ENCODE measurements at places on chromosomes 6 and 20.

DNA sequence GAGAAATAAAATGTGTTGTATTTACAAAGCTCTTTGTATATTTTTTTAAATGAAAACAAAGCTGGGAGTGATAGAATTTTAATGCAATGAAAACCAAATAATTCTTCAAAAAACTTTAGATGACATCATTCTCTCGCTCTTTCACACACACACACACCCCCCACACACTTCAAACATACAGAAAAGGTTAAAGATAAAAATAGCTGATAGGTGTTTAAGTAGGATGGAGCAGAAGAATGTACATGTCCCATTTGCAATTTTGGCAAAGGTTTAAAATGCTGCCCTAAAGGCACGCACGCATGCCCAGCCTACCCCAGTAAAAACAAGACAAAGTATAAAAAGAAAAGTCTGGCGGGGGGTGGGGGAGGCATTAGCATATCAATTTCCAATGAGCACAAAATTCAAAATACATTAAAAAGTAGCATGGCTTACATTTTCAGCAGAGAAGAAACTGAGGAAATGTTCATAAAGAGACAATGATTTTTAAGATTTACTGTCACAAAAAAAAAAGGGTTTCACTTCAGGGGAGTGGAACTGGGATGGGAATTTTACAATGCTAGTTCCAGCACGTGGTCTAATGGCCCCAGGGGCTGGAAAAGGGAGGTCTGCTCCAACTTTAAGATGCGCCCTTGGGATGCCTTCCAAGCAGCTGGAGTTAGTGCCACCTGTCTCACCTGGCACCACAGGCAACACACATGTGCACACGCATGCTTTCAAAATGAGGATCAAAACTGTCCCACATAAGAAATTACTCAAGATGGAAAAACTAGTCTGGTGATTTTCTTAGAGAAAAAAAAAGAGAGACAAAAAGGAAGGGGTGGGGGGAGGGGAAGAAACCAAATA lies 55.1 kb upstream of the NFATC2 start:
- no peak for DNase-seq

DNA sequence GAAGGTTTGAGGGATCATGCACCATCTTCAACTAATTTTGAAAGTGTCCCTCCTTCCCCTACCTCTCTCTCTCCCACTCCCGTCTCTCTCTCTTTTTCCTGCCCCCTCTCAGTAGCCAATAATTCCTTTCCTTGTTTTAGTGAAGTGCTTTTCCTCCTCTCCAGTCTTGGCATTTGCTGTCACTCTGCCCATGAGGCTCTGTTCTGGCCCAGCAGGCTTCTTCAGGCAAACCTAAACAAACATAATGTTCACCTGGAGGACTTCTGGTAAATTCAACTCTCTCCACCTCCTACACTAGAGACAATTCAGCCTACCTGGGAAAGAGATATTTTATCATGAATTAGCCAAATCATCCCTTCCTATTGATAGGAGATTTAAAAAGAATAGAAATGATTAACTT lies 320.4 kb upstream of the RNF24 start:
- DNase-seq: no peak

DNA sequence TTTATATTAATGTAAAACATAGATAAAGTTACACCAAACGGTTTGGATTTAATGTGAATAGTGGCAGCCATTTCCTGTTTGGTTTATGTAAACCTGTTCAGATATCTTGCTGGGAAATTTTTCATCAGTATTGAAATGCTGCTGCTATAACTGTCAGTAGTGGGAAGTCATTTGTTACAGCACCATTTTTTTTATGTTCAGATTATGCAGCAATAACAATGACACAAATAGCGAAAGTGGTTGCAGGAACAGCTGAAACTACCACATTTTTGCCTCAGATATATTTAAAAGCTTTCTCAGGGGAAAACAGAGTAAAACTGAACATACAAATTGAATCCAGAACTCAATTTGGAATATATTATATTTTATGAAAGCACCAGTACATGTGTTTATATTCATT lies 128.8 kb upstream of the SIM1 start:
- DNase-seq: no peak

DNA sequence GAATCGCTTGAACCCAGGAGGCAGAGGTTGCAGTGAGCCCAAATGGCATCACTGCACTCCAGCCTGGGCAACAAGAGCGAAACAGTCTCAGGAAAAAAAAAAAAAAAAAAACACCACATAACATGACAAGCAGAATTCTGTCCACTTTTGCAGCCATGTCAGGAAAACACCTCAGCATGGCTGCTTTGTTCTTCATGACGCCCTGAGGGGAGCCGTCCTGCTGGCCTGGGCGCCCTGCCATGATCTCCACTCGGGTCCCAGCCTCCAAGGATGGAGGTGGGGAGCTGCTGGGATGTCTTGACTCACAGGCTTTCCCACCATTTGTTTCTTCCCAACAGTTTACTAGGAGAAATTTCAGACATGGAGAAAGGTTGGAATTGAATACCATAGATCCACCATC lies 42.2 kb downstream of the SNX9 start:
- DNase-seq: no peak

DNA sequence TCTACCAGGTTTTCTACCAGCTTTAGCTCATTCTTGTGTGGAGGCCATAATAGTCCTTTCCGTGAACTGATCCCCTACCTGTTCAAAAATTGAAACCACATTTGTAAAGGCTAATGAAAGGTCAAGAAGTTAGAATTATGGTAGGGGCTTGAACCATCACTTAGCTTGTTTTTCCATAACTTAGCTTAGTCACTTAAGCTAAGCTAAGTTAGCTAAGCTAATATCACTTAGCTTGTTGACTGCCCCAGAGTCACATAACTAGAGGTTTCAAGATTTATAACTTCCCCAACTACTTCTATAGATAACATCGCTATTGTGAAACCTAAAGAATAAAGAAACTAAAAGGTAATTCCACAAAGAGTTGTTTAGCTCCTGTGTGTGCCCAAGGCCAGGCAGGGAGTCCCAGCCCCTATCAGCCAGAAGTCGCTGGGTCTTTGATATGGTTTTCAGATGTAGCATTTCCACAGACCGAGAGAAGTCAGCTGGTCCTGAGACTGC lies 131.8 kb downstream of the VEGFA start:
- DNase-seq: no peak

GRCh38 chr6:122740091-122740490 lies 39.4 kb upstream of the FABP7 start:
- no peak for DNase-seq

- DNase-seq: no peak
Observed at GRCh38 chr6:79574630-79575225, 37.5 kb upstream of the LCA5 start.
